ENCODE measurements at places on chromosomes 5 and 9. TPM values are rescaled to one million over a fixed set of nuclear protein-coding genes. Genes with fewer than 3 reads are reported as not detected.

The NUTM2F gene
- not detected for total RNA-seq

The KCTD16 gene
- 1.00 TPM for total RNA-seq

The KCNIP1 gene
- not detected for total RNA-seq

The TNFSF15 gene
- total RNA-seq = 3.0 TPM

The CTXN3 gene
- total RNA-seq = not detected

The LCN9 gene
- total RNA-seq = not detected

Data from uterine smooth muscle cell (primary cell).